ENCODE measurements at places on chromosomes 2 and 18. TPM values are rescaled to one million over a fixed set of nuclear protein-coding genes. Genes with fewer than 3 reads are reported as not detected.

ABCG5 gene
- not detected for total RNA-seq

FBXO36 gene
- 4.8 TPM for total RNA-seq

TEX51 gene
- not detected for total RNA-seq

PLB1 gene
- total RNA-seq: 0.64 TPM

DNA sequence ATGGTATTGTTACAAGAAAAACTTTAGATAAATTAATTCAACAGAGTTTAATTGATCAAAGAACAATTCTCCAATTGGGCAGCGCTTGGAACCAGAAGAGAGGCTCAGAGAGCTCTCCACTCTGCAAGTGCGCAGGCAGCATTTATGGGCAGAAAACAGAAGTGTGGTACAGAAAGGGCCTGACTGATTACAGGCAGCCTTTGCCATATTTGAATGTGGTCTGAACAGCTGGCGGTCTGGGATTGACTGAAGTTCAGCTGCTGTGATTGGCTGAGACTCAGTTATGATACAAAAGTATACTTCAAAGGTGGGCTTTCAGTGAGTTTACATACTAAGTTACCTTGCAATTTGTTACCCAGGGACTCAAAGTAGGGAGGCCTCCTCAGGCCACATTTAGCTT lies 301.3 kb upstream of the ID2 start:
- H3K27ac ChIP-seq: no peak overlapping the region
- no peak overlapping the region for H3K4me3 ChIP-seq
- DNase-seq: no peak
- H3K36me3 ChIP-seq: no peaks in the 10 kb centered on the region

GRCh38 chr2:8116661-8117060 lies 565.2 kb upstream of the ID2 start:
- peaks cover 7% of the 10 kb centered on the region for H3K27me3 ChIP-seq
- no peaks in the 10 kb centered on the region for H3K36me3 ChIP-seq
- H3K27ac ChIP-seq: no peak overlapping the region
- no peak overlapping the region for H3K4me3 ChIP-seq

DNA sequence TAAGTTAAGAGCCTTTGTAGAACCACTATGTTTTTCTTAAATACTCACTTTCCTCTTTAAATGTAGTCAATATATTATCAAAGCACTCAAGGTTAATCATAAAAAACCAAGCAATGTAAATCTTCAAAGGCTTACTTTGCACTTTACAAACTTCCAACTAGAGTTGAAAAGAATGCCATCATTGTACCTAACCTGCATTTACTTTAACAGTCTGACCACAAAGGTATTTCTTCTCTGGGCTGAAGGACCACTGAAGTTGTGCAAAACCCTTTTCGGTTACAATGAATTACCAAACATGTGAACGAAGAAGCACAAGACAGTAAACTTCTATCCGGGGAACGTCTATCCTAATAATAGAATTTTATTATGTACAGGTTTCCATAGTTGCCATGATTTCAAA lies 3.0 kb downstream of the HNRNPLL start:
- H3K36me3 ChIP-seq: no peaks in the 10 kb centered on the region
- peaks cover 58% of the 10 kb centered on the region for H3K4me1 ChIP-seq
- no peaks in the 10 kb centered on the region for H3K27me3 ChIP-seq
- H3K27ac ChIP-seq: peak overlapping the region; percentile 93
- DNase-seq: no peak
- H3K4me3 ChIP-seq: peak overlapping the region; percentile 91

DNA sequence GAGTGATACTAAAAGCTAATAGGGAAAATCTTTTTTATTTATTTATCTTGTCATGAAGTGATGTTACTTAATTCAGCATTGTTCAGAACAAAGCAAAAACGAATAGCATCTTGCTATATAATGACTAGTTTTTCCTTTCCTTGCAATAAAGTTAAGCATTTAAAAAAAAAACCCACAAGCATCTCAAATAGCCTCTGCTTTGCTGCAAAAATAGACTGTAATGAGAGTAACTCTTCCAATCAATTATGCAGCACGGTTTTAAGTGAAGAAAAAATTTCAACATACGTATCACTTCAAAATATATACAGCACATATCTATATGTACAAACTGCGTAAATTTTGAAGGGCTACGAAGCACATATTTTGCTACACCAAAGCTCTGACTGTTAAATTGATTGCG lies 153.3 kb upstream of the VRK2 start:
- no peaks in the 10 kb centered on the region for H3K36me3 ChIP-seq
- H3K4me1 ChIP-seq: peaks cover 2% of the 10 kb centered on the region
- no peak overlapping the region for H3K4me3 ChIP-seq
- H3K27me3 ChIP-seq: peaks cover 6% of the 10 kb centered on the region
- no peak for DNase-seq

DNA sequence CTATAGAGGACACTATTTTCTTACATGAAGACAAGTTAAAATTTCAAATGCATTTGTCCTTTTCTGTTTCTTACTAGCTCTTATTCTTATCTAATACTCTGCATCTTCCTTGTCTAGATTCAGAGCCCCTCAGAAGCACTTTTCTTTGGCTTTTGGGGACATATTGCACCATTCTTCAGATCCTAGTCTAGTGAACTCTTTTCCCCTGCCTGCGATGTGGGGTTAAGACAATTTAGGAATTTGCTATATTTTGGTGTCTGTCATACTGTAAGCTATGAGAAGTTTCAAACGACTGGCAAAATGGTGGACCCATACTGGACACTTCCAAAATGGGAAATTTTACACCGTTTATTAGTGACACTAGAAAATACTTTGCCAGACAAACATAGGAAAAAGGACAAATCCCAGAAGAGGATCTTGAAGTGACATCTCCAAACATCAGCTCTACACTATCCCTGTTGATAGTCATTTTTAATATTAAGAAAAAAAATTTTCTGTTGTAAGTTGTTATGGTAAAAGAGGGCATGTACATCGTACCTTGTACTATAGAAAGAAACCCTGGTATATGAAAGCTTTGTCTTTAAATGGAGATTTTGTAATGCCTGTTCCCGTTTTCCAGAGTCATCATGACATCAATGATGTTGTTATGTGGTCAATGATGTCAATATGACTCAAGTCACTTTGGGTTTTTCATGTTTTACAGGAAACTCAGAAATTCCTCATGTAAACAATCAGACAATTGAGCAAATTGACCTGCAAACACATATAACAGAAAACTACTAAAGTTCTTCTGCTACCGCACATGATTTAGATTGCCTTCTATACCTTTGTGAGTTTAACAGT lies 4.4 kb upstream of the KYNU start:
- H3K36me3 ChIP-seq: no peaks in the 10 kb centered on the region
- H3K4me1 ChIP-seq: peaks cover 55% of the 10 kb centered on the region
- no peaks in the 10 kb centered on the region for H3K27me3 ChIP-seq
- no peak for DNase-seq
- peak overlapping the region; percentile 92 for H3K27ac ChIP-seq
- H3K4me3 ChIP-seq: no peak overlapping the region

DNA sequence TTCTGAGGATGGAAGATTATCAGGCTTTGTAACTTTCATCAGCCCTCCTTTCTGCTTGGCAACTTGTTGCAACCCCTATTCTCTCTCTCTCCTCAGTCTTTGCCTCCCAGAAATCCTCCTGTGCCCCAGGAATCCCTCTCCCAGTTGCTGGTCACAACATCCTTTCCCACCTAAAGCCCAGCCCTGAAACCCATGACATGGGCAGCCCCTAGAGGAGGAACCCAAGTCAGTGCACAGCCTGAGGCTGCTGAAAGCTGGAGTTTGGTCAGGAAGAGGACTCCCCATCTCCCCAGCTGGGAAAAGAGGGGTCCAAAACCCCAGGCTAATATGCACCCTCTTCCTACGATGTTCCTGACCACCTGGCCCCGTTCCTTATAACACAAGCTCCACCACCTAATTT lies 29.5 kb downstream of the PKDCC start:
- H3K4me3 ChIP-seq: no peak overlapping the region
- peaks cover 15% of the 10 kb centered on the region for H3K4me1 ChIP-seq
- no peaks in the 10 kb centered on the region for H3K36me3 ChIP-seq
- H3K27ac ChIP-seq: no peak overlapping the region

DNA sequence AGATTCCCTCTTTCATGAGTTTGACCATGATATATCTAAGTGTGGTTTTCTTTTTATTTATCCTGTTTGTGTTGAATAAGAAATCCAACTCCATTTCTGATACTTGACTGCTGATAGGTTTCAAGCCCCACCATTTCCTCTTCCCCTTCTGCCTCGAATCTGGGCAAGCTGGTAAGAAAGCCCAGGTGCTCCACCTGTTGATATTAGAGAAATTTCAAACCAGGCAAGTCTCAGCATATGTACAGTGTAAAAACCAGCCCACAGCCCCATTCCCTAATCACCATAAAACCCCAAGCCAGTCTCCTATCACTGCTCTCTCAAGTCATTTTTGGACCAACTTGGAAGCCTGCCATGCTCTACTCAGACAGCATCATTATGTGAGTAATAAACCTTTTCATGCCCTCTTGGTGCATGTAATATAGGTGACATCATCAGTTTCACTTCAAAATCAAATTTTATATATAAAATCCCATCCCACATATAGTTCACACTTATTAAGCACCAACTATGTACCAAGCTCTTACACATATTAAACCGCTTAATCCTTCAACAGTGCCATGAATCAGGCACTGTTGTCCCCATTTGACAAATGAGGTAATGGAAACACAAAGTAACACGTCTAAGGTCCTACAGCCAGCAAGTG lies 46.6 kb downstream of the SMAD2 start:
- peaks cover 29% of the 10 kb centered on the region for H3K4me1 ChIP-seq
- H3K4me3 ChIP-seq: no peak overlapping the region
- no peak overlapping the region for H3K27ac ChIP-seq
- no peaks in the 10 kb centered on the region for H3K27me3 ChIP-seq

GRCh38 chr2:43044093-43044681 lies 182.2 kb downstream of the ZFP36L2 start:
- H3K36me3 ChIP-seq: no peaks in the 10 kb centered on the region
- no peaks in the 10 kb centered on the region for H3K27me3 ChIP-seq
- H3K4me1 ChIP-seq: peaks cover 69% of the 10 kb centered on the region

DNA sequence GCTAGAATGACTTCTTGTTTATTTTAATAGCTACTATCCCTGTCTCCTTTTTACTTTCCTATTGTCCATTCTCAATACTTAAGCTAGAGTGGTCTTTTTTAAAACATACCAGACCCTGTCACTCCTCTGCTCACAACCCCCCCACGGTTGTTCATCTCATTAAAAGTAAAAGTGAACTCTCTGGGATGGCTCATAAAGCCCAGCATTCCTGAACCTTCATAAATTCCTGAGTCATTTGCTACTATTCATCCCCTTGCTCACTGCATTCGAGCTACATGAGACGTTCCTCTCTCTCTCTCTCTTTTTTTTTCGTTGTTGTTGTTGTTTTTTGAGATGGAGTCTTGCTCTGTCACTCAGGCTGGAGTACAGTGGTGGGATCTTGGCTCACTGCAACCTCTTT lies 148.7 kb upstream of the DSEL start:
- no peaks in the 10 kb centered on the region for H3K36me3 ChIP-seq
- no peaks in the 10 kb centered on the region for H3K27me3 ChIP-seq
- peaks cover 20% of the 10 kb centered on the region for H3K4me1 ChIP-seq
- no peak overlapping the region for H3K27ac ChIP-seq

DNA sequence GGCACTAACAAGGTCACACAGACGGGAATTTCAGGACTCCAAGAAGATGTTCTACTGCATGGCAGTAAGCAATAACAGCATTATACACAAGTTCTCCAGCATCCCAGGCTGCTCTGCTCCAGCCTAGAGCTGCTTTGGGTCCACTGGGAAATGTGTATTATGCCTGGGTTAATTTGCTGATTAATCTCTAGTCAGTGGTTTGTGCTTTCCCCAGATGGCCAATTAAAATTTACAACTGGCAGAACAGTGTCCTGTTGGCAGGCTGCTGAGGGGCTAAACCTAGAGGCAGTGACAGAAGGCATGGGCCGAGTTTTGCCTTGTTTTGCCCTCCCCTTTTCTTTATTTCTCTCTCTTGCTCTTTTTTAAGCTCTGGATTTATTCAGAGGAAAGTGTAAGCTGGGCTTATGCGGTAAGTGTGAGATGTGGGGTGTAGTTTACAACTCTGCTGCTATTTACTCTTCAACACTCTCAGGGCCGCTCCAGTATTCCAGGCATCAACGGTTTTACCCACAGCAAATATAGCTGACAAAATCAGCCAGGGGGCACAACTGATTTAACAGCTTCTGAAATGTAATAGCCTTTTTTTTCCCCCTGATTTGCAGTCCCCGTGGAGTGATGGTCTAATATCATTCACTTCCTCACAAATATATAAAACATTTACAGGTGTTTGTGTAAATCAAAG lies 348.0 kb downstream of the GPD2 start:
- no peaks in the 10 kb centered on the region for H3K4me1 ChIP-seq
- H3K27me3 ChIP-seq: peaks cover 7% of the 10 kb centered on the region
- no peak overlapping the region for H3K4me3 ChIP-seq
- no peaks in the 10 kb centered on the region for H3K36me3 ChIP-seq
- no peak for DNase-seq

GRCh38 chr2:55862673-55863390 lies 60.8 kb downstream of the EFEMP1 start:
- H3K27me3 ChIP-seq: no peaks in the 10 kb centered on the region
- DNase-seq: no peak
- H3K36me3 ChIP-seq: no peaks in the 10 kb centered on the region
- H3K27ac ChIP-seq: peak overlapping the region; percentile 75

DNA sequence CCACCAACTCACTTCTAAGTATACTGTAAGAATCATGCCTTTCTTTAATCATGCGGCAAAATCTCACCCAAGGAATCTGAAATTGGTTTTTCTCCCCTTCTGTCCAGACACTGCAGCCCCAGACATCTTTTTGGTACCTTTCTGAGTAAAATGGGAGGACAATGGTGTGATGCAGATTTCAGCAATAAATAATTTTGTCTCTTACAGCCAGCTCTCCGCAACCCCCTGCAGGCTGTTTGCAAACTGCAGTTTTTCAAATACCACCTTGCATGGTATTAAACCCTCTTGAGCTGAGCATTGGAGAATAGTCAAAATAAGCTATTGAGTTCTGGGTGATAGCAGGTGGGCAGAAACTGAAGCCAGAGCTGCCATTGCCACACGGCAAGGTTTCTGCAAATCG lies 32.2 kb downstream of the GPR39 start:
- no peak overlapping the region for H3K4me3 ChIP-seq
- no peak for DNase-seq
- H3K4me1 ChIP-seq: no peaks in the 10 kb centered on the region
- H3K27ac ChIP-seq: no peak overlapping the region
- no peaks in the 10 kb centered on the region for H3K36me3 ChIP-seq

GRCh38 chr2:88657131-88657530 lies 29.9 kb upstream of the EIF2AK3 start:
- H3K4me3 ChIP-seq: no peak overlapping the region
- H3K36me3 ChIP-seq: no peaks in the 10 kb centered on the region
- H3K4me1 ChIP-seq: peaks cover 21% of the 10 kb centered on the region
- no peak overlapping the region for H3K27ac ChIP-seq
